ENCODE measurements at places on chromosomes 3 and 15.

DNA sequence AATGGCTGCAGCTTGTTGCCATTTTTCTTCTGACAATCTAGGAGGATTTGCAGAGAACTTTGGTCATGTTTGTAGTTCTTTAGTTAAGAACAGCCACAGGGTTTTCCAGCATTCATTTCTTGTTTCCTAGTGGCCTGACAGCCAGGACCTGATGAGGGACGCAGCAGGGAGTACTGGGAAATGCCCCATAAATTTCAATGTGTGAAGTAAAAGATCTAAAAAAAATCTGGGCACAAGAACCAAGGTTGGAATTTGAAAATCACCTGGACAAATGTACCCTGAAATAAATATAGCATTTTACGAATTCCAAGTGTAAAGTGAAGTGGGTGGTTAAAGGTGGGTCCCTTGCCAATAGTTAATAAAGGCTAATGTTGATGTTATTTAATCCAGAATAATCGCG, 195.0 kb downstream of the ZIC1 start:
- no peak for DNase-seq

- DNase-seq: no peak
These were observed 201.6 kb upstream of the GOLGA6L4 start for GRCh38 chr15:84033793-84034553.

DNA sequence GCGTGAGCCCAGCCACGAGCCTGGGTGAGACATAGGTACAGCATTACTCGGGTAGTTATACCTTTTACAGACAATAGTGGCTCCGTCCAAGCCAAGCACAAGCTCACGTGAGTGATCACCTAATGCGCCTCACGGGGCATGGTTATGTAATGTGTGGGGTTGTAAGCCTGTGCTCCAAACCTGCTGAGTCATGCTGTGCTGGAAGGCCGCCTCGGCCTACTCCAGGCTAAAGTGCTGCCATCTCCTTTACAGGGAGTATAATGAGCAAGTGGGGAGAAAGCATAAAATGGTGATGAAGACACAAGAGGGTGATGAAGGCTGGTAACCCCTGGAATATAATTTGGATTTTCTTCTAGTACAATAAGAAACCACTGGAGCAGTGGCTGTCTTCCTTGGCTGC, 175.8 kb upstream of the STT3B start:
- DNase-seq: no peak

DNA sequence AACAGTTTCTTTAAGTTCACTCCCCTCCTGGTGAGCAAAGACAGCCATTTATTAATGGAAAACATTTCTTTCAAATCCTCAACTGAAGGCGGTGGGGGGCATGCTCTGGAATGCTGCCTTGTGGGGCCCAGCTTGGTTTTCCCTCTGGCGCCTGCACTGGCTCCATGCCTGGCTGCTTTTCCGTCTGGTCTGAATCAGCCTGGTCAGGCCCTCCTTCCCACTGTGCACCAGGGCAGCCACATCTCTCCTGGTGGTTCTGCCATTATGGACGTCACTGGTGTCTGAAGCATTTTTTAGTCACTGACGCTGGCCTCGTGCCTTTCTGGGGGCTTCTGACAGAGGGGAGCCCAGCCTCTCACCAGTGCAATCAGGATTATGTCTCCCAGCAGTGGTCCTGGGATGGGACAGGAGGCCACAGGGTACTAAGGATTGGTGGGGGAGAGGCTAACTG, 57.6 kb upstream of the APEH start:
- no peak for DNase-seq

- no peak for DNase-seq
These were observed 3.5 kb upstream of the MESP1 start for GRCh38 chr15:89754361-89755154.

Data from suppressor macrophage treated with lipopolysaccharide for 1 hour (primary cell).